ENCODE measurements at places on chromosomes 2 and 18. TPM values are rescaled to one million over a fixed set of nuclear protein-coding genes. Genes with fewer than 3 reads are reported as not detected.

The WDR75 gene
- 56.4 TPM for polyA plus RNA-seq

DNA sequence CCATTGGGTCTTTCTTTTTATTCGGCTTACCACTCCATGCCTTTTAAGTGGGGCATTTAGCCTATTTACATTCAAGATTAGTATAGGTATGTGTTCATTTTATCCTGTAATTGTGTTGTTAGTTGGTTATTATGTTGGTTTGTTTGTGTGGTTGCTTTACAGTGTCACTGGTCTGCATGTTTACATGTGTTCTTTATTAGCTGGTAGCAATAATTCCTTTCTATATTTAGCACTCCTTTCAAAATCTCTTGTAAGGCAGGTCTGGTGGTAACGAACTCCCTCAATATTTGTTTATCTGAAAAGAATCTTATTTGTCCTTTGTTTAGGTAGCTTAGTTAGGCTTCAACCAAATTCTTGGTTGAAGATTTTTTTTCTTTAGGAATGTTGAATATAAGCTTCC, 68.7 kb upstream of the XDH start:
- no peak for DNase-seq

- DNase-seq, result no peak
These were observed 285.5 kb downstream of the PHLPP1 start for GRCh38 chr18:63000839-63001238.

DNA sequence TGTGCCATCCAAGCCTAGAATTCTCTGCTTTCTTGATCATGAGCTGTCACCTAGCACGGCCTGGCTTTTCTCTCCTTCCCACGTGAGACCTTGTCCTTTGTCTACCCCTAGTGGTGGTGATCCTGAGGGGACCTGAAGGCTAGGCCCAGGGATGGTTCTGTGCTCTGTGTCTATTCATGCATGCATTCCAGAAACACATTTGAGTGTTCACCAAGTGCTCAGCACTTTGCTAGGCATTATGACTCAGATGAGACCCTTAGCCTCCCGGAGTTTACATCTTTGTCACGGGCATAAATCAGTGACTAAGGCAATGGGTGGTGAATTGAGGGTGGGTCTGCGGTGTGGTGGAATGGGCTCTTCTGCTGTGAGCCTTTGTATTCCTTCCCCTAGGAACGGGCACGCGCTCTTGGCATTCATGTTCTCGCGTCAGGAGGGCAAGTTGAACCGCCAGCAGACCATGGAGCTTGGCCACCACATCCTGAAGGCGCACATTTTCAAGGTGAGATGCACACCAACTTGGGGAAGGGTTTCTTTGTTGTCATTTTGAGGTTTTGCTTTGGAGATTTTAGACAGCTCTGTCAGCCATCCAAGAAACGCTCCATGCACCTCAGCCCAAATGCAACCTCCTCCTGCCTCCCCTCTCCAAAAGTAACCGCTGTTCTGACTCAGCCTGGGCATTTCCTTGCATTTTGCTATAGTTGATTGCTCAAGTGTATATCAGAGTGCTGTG, 100.9 kb downstream of the WDSUB1 start:
- no peak for DNase-seq

The IL1F10 gene
- polyA plus RNA-seq, result not detected

GRCh38 chr2:231297108-231297908, 98.2 kb upstream of the B3GNT7 start:
- DNase-seq, result no peak

DNA sequence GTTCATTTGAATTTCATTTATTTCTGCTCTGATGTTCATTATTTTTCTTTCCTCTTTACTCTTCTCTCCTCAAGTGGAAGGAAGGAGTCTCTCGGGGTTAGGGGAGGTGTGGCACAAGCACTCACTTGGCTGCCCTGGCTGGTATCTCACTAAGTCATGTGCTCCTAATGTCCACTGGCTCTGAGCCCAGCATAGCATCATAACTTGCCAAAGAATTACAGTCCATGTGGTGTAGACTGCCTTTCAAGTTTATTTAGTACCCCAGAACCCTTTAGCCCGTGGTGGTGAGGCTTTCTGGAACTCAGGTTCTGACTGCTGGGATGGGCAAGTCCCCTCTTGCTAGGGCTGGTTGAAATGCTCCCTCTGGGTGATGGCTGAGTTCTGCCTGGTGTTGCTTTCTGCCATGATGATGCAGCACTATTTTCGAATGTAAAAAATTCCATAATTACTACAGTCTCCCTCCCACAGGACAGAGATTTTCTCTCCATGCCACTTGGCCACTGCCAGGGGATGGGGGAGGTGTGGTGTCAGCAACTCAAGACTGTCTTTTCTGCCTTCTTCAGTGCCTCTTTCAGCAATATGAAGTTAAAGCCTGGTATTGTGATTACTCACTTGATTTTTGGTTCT, 22.2 kb downstream of the SPAG16 start:
- DNase-seq, result peak; percentile 19

- no peak for DNase-seq
These were observed 18.6 kb downstream of the CMPK2 start for GRCh38 chr2:6846967-6847681.

The ALPI gene
- polyA plus RNA-seq, result not detected

GRCh38 chr2:68256093-68256450, 3.7 kb upstream of the PPP3R1 start:
- DNase-seq, result no peak

DNA sequence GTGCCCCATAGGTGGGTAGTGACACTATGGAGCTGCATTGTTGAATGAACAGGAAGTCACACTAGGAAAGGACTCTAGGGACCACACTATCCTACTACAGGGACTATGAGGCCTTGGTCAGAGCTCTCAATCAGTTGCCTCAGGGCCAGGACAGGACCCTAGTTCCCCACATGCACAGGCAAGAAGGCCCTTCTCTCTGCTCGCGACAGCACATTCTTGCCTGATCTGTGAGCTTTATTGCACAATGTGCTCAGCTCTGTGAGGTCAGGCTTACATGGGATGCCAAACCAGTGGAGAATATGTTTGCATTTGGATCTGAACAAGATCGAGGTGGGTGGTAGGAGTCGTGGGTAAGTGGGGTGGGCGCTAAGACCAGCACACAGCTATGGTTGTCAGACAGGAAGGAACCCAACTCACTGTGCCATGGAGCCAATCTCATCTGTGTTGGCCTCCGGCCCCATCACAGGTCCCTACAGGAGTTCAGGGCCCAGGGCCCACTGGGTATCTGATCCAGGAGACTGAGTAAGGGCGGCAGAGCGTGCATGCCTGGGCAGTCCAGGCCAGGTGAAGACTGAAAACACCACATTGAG, 8.0 kb downstream of the PCARE start:
- DNase-seq, result no peak

GRCh38 chr2:196951973-196952372, 25.5 kb upstream of the PGAP1 start:
- DNase-seq, result no peak

The MAB21L4 gene
- 1.9 TPM for polyA plus RNA-seq

All from left lung (tissue), 14 donors.